ENCODE measurements at places on chromosomes 5 and 9.

DNA sequence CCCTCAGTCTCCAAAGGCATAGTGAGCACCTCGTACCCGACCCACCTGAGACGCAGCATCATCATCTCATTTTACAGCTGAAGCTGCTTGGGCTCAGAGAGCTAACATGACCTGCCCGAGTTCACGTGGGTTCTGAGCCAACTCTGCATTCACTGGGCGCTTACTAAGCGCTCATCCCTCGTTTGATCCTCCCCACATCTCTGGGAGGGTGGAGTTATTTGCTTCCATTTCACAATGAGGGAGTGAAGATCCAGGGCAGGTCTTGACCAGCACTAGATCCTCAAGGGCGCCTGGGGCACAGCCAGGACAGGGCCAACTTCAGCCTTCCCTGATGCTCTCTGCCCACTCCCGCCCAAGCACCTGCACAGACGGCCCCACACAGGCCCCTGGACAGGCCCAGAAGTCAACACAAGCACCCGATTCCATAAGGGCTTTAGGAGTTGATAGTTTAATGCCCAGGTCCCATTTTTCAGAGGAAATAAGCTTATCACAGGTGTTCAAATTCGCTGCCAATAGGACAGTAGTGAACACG is 80.8 kb downstream of the HRH2 start:
- DNase-seq: no peak

DNA sequence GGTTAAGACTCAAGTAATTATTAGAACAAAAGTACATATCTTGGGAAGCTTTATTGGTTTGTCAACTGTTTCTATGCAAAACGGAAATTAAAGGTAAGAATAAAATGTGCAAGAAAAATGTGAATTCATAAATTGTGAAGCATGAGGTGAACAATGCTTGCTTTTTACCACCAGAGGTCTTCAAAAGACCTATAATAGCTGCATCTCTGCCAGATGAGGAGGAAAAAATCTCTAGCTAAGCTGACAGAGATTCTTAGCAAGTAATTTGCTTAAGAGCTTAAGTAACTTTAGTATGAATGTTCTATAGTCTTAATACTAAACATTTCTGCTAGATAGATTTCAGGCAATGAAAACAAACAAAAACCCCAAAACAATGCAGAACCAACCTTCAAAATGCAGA is 54.1 kb downstream of the MRPS30 start:
- DNase-seq: no peak

DNA sequence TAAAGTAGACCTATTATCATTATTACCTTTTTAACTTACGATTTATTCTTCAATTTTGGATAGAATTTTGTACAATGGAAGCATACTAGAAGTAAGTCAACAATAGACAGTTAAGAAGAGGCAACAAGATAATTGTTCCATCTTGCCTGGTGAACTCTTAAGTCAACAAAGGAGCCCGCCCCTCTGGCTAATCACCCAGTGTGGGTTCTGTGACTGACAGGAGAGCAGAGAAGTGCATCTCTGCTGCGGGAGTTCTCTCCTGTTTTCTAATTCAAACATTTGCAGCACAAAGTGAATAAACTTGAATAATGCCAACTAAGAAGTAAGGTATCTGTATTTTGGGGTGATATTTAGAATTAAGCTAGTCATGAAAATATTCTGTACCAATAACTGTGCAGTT is 6.7 kb upstream of the ISL1 start:
- DNase-seq: no peak

DNA sequence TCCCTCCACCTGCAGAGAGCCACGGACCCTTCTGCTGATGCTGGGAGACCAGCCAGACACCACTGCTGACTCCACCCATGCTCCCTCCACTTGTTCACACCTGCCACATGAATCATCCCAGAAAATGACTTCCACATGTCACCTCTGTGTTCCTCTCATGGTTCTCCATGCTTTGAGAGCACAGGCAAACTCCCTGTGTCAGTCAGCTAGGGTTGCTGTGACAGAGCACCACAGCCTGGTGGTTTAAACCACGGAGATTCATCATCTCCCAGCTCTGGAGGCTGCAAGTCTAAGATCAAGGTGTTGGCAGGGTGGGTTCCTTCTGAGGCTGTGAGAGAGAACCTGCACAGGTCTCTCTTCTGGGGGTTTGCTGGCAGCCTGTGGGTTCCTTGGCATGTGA is 381.4 kb downstream of the GADD45G start:
- DNase-seq: peak; percentile 40

GRCh38 chr9:83520292-83520691 is 17.9 kb downstream of the FRMD3 start:
- DNase-seq: no peak

- DNase-seq: no peak
Observed at GRCh38 chr9:136437430-136437829, 2.2 kb downstream of the INPP5E start.

- DNase-seq: no peak
Observed at GRCh38 chr5:151555760-151556576, 35.2 kb downstream of the FAT2 start.

DNA sequence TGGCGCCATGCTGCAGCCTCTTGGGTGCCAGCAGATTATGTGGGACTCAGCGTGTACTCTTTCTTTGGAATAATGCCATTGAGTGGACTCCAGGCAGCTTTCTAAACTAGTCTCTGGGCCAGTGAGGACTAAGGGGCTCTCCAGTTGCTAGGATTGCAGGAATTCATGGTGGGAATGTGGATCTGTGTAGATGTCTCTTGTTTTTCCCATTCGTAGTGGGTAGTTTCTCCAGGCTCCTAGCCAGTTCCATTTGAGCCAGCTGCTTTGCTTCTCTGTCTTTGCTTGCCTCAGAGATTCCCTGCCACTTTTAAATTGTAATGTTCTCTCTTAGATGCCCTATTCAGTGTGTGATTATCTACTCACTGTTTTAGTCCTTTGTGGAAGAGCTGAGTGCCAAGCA is 42.6 kb downstream of the SLF1 start:
- DNase-seq: no peak

DNA sequence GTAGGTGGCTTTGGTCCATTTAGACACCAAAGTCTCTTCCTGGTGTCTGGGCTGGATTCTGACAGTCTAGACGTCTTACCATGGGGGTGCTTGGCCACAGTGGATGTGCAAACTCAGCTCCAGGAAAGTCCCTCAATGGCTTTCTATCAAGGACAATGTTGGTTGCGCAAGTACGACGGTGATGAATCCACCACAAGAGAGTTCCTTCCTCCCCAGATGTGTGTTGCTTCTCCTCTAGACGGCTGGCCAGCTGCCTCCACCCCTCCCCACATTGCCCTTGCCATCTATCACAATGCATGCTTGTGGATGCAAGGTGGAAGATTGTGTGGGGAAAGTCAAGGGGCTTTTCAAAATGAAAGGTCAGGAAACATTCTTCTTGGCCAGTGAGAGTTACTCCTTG is 89.7 kb upstream of the IRX2 start:
- DNase-seq: no peak

DNA sequence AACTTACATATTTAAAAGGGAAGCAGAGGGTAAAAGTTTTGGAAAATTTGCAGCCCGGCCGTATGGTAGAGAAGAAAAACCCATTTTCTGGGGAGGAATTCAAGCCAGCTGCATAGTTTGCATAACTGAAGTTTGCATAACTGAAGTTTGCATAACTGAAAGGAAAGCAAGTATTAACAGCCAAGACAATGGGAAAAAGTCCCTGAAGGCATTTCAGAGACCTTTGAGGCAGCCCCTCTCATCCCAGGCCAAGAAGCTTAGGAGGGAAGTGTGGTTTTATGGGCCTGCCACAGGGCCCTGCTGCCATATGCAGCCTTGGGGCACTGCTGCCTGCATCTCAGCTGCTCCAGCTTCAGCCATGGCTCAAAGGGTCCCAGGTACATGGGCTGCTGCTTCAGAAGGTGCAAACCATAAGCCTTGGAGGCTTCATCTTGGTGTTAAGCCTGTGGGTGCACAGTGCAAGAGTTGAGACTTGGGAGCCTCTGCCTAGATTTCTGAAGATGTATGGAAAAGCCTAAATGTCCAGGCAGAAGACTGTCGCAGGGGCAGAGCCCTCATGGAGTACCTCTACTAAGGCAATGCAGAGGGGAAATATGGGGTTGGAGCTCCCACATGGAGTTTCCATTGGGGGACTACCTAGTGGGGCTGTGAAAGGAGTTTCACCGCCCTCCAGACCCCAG is 36.9 kb upstream of the CXCL14 start:
- DNase-seq: no peak

GRCh38 chr5:108528655-108529054 is 146.8 kb upstream of the FBXL17 start:
- DNase-seq: no peak

DNA sequence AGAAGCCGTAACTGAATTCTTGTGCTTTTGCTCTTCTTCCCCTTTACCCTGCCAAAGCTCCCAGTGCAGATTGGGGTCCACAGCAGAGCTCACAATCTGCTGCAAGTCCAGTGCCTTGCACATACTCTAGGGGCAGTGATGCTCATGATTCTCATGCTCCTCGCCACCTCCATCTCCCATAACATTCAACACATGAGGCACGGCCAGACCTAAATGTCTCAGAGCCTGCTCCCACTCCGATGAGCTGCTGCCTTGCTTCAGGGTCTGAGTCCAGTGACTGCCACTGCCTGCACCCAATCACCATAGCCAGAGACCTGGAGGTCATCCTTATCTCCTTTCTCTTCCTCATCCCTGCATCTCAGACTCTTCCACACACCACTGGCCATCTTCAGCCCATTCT is 10.5 kb downstream of the CSF1R start:
- DNase-seq: no peak

GRCh38 chr5:107032629-107033028 is 638.1 kb downstream of the EFNA5 start:
- no peak for DNase-seq

DNA sequence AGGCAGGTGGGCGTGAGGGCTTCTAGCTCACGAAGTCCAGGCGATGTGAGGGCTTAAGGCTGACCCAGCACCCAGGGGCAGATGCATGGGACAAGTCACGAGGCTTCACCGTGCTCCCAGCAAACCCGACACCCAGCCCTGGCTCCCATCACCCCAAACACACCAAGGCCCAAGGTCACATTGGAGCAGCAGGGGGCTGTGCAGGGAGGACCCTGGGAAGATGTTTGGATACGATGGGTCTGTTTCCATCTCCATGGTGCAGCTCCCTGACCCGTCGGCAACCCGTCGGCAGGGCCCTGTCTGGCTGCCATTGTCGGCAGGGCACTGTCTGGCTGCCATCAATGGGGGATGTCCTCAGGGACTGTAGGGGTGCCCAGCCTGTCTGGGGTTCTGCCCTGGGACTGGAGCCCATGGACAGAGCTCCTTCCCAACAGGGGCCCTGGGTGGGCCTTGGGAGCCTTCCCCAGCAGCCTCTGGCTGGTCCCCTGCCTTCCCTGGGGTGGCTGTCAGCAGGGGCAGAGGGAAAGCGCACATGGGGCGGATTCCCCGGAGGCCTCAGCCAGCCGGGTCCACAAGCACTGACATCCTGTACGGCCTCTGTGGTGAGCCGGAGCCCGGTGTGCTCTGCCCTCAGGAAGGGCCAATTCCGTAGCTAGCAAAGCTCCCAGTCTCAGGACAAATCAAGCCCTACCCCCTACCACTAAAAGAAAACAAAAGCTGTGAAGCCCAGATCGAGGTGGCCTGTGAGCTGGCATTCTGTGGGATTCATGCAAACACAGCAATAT is 47.1 kb downstream of the NACC2 start:
- DNase-seq: no peak

DNA sequence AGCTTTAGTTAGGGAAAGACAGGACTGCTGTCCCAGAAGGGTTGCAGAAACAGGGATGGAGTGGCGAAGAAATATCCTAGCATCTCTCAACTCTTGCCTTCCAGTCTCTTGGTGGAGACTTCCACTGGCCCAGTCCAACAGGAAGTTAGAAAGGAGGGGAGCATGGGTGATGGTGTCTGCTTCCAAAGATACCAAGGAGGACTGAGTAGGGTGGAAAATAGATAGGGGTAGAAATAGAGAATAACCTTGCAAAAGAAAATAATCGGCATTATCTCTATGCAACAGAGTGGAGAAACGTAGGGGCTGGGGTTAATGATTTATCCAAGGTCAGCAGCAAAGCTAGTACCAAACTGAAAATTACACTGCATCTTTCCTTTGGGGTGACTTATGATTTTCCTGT is 242.3 kb downstream of the PSAT1 start:
- no peak for DNase-seq

DNA sequence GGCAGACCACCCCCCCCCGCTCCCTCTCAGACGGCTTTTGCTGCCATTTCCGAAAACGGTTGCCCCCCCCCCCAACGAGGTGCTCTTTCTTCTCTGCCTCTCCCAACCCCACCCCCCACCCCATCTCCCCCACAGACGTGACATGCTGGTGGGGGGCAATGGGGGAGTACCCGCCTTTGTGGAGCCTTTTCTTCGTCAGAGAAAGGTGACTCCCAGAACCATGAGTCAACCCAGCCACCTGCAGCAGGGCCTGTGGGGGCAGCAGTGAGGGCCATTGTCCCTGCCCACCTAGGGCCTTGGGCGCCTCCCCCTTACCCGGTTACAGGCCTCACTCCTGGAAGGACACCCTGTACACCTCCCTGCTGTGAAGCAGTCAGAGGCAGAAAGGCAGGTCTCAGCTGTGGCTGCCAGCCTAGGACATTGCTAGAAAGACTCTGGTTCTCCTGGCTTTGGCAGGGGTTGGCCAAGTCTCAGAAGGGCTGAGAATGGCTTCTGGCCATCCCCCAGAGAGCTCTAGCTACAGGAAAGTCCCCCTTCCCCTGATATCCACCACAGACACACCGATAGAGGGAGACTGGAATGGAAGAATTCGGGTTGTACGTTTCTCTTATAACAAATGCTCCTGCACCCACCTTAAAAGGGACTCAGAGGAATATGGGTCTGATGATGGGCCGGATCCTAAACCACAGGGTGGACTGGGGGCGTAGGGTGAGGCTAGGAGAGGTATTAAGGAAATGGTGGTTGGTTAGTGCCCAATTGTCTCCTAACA is 2.2 kb downstream of the DNAJB5 start:
- no peak for DNase-seq

DNA sequence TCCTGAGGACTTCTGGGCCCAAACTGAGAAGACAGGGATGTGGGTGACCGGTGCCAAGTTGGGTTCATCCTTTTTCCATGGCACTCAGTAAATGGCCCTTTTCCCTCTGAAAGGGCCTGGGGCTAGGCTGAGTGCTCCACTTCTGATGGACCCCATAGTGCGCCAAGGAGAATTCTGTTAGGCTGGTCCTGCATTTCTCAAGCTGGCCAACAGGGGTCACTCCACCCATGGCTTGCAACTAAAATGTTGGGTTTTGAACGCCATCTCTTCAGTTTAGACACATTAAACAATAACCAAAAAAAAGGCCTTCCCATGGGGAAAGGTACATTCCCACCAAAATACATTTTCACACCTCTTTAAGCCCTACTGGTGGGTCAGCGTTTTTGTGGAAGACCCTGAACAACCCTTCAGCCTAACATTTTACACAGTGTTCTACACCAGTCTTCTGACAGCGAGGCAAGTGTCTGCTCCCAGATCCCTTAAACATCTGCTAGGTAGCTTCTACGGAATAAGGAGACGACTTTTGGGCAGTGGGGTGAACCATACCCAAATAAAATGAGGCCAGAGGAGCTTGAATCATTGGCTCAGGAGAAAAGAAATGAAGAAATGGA is 27.3 kb downstream of the CNTFR start:
- peak; percentile 37 for DNase-seq

- DNase-seq: no peak
Observed at GRCh38 chr5:16364910-16365309, 100.7 kb downstream of the ZNF622 start.

GRCh38 chr9:35340046-35340445 is 149.9 kb upstream of the RUSC2 start:
- DNase-seq: no peak

- no peak for DNase-seq
Observed at GRCh38 chr5:61097465-61097864, 64.8 kb downstream of the SMIM15 start.
